Calu3 (cell line): ENCODE measurements at places on chromosomes 5 and 9. TPM values are rescaled to one million over a fixed set of nuclear protein-coding genes. Genes with fewer than 3 reads are reported as not detected.

- no peak for DNase-seq
Measured at GRCh38 chr5:82277613-82277986, 554 bp downstream of the RPS23 start.

DNA sequence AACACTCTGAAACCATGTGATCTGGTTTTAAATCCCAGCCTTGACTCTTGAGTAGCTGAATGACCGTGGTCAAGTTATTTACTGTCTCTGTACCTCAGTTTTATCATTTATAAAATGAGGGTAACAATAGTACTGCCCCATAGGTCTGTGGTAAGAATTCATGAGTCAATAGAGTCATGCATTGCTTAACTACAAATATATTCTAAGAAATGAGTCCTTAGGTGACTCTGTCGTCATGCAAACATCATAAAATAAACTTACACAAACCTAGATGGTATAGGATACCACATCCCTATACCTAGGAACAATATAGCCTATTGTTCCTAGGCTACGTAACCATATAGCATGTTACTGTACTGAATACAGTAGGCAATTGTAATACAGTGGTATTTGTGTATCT is 20.3 kb upstream of the ABCA1 start:
- DNase-seq: no peak

Gene RANBP17
- 69.3 and 117 TPM in 2 replicates for total RNA-seq

Gene FOXI1
- total RNA-seq: not detected in 2 replicates
